GM12892 (cell line): ENCODE measurements at places on chromosomes 3 and 15.

DNA sequence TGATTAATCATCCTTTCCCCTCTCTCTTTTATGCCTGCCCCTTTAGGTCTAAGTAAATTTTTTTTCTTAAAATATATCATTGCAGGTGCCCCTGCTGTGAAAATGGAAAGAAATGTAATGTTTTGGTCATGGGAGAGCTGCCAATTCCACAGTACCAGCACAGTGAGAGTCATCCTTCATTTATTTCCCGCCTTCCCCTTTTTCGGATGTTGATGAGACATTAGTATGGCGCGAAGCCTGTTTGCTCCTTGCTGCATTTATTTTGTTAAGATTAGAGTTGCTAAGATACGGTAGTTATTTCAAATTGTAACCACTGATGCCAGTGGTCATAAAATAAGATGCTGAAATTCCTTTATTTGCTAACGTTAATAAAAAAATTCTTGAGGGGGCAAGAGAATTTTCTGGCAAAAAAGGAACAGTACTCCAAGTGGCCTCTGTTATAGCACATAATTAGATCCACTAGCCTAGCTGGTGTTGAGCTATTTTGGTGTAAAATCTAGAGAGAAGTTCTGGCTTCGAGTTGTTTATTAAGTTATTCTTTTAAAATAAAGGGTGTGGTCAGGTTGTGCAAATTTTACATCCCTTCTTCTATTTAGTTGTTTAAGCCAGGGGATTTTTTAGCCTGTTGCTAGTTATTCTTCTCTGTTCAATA is 62.8 kb downstream of the MDFIC2 start:
- no peak for DNase-seq

DNA sequence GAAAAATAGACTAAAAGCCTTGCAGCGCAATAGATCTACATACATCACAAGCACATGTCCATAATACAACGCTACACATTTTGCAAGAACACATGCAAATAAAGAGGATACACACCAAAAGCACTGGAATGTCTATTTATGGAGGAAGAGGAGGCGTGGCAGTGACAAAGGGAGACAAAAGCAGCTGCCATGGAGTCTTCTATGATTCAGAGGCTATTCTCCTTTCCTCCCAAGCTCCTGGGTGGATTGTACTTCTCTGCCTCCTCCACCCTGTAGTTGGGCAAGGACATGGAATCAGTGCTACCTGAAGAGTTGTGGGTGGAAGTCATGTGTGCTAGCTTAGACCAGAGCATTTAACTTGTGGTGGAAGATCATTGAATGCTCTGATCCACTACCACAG is 57.9 kb upstream of the ABHD2 start:
- DNase-seq: no peak

DNA sequence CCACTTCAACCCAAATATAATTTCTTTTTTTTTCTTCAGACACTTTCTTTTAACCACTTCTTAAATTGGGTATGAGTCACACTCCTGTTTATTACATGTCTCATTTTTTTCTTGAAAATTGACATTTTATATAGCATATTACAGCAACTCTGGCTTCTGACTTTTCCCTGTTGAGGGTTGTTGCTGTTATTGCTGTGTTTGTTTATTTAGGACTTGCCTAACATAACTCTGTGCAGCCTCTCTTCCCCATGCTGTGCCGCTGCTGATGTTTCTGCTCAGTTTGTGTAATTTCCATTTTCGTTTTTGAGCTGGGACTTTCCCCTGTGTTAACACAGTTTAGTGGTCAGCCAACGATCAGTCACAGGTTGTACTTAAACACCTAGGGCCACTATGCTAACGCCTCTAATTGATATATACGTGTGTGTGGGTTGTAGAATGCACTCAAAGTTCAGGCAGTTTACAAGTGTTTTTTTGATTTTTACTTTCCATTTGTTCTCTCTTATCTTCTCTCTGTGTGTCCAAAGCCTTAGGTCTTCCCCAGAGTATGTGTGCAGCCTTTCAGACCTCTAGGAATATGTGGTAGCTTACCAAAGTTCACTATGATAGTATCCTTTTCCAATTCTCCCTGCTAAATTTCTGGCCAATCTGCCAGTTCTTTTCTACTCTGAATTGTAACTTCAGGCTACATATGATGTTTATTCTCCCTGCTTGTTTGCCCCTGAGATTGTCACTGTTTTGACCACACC is 337.2 kb downstream of the ZBTB20 start:
- peak; percentile 5 for DNase-seq

DNA sequence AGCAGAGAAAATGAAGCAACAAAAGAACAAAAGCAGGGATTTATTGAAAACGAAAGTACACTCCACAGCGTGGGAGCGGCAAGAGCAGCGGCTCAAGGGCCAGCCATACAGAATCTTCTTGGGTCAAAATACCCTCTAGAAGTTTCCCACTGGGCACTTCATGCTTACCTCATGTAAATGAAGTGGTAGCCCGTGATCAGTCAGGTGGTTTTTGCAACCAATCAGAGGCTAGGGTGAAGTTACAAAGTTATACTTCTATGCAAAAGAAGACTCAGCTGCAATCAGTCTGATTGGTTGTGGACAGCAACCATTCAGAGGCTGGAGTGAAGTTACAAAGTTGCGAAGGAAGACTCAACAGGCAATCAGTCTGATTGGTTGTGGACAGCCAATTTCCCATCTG is 37.8 kb upstream of the TRH start:
- DNase-seq: no peak

- no peak for DNase-seq
Observed at GRCh38 chr3:52887166-52887565, 10.2 kb downstream of the STIMATE start.

GRCh38 chr3:59878038-59878427 is 828.2 kb upstream of the CFAP20DC start:
- DNase-seq: no peak

DNA sequence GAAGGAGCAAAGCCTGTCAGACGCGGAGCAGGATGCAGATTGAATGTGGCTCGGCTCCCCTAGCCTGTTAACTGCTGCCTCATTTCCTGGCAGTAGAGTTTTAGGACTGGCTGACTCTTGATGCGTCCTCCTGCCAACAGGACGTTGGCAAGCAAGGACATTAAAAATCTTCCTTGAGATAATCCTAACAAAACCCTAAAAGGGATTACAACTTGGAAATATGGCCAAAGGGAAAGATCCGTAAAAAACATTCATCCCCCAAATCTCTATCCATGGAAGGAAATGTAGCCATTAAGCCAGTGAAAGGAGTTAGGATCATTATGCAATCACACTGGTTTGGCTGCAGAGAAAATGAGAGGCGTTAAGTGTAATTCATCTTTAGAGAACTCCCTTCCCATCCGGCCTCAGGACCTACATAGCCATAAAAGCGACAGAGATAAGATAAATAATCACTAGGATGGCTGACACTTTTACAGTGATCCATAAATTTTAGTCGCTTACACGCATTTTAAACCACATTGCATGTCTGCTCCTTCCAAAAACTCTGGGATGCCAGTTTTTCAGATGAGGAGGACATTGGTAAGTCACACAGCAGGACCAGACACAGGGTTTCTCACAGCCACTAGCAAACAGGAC is 44.5 kb upstream of the C3orf80 start:
- no peak for DNase-seq

DNA sequence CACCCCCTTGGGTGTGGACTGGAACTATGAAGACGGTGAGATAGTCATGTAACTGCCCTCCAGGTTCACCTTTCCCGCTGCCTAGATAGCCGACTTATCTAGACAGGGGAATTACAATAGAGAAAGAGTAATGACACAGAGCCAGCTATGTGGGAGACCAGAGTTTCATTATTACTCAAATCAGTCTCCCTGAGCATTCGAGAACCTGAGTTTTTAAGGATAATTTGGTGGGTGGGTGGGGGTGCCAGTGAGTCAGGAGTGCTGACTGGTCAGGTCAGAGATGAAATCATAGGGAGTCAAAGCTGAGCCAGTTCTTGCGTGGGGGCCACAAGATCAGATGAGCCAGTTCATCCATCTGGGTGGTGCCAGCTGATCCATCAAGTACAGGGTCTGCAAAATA is 19.7 kb upstream of the DNAJC19 start:
- no peak for DNase-seq

GRCh38 chr3:37474901-37475331 is 300.5 kb upstream of the LRRFIP2 start:
- no peak for DNase-seq

DNA sequence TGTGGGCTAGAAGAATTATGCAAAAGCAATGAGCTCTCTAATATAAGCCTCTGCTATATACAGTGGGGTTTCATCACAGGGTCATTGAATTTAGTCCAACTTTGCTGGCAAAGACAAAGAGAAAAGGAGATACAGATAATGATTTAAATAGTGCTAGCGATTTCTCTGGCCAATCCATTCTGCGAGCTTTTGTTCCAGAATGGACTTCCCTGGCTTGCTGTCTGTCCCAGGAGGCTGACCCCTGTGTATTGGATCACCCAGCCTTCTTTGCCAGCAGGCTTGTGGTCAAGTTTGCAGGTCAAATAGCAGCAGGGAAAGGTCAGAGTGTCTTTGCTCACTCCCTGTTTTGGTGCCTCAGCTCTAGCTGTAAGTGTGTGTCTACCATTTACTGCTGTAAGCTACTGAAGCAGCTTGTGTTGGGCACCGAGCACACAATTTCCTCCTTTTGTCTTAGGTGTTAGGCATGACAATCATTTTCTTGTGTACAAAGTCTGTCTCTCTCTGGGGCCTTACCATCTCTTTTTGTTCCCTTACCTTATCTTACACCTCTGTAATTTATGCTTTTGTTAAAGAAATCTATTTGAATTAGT is 55.7 kb downstream of the UNC13C start:
- DNase-seq: no peak

DNA sequence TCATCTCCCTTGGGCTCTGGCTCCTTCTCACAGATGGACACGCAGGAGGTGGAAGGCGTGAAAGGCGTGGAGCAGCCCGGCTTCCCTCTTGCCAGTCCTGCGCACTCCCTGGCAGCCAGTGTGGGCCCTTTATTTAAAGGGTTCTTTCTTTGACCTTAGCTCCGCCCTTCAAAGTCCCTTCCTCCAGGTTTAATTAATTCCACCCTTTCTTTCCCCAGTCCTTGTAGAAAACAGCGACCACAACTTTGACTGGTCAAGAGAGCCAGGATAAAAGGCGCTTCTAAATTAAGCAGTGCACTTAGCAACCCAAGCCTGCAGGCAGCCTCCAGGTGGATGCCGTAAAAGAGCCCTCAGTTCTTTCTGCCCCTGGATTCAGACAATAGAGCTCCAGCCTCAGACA is at the start of gene HDC:
HDC (minus strand) TSS at position 107 of the 400 bp plus-strand sequence; CDS start at position 4, 103 bp downstream.
- DNase-seq: no peak

GRCh38 chr3:23669541-23670255 is 136.1 kb upstream of the UBE2E1 start:
- no peak for DNase-seq

DNA sequence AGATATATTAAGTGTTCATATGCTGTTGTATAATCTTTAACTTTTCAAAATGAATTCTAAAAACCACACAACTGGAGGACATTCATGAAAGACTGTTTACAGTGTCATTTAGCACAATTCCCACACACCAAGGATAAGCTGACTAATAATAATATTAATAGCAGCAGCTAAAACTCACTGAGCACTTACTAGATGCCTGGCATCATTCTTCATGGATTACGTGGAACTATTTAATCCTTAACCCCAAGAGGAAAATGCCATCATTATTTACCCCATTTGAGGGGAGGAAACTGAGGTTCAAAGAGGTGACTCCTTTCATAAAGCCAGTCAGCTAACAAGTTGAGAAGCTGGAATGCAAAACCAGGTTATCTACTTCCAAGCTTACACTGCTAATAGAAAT is 77.0 kb downstream of the TMEM108 start:
- no peak for DNase-seq

DNA sequence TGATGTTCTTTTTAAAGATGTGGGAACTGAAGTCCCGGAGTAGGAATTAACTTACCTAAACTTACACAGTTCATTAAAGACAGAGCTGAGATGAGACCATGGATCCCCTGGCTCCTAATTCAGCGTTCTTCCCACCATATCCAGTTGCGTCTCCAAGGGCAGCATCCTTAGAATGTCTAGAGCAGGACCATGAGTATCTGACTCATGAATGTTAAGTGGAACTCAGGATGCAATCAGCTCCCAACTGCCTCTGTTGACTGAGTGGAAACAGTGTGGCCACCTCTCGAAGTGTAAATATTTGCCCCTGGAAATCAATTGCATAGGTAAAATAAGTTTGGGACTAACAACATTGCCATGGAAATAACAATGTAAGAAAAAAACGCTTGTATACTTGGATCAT is 2.5 kb downstream of the SNTN start:
- DNase-seq: no peak

DNA sequence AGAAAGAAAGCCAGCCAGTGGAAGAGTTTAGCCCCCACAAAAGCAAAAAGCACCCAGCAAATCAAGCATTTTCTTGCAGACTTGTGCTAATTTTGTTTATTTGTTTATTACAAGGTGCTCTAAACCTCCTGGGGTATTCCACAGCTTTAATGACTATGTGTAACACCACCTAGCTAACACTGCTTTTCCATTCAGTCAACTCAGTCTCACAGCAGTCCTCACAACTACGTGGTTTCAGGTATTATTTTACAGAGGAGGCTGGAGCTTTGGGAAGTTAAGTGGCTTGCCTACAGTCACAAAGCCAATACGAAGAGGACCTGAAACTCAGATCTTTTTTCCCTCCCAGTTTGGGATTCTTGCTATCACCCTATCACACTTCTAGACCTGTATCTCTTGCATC is 14.8 kb downstream of the SOX14 start:
- DNase-seq: no peak

DNA sequence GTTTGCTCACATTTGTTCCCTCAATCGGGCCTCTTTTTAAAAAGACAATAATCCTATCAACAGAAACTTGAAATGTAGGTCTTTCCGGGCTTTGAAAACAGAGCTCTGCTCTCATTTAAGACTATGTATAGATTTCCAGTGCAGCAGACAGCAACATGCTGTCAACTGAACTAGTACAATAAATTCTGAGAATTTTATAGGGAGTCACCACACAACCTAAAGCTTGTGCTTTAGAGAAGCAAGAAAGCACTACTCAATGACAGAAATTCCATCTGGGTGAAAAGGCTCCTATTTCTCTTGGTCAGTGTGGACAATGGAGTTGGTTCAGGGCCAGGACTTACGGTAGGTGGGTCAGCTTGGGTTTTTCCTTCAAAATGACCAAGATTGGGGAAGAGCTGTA is 583.5 kb downstream of the ROBO1 start:
- no peak for DNase-seq

GRCh38 chr15:74795966-74796625 is 14.2 kb downstream of the CSK start:
- no peak for DNase-seq

DNA sequence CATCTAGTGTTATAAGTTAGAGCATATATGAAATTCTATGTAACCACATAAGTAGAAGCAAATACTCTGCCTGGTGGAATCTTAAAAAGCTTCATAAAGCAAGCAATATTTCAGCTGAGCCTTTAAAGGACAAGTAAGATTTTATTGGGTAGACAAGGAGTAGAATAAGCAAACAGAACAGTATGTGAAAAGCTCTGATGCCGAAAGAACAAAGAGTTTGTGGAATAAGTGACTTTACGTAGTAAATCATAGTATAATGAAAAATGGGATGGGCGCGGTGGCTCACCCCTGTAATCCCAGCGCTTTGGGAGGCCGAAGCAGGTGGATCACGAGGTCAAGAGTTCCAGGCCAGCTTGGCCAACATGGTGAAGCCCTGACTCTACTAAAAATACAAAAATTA is 9.9 kb downstream of the EAF2 start:
- no peak for DNase-seq

GRCh38 chr3:46245146-46245545 is 2.9 kb downstream of the CCR3 start:
- no peak for DNase-seq

GRCh38 chr3:176574786-176575185 is 622.5 kb downstream of the TBL1XR1 start:
- DNase-seq: no peak
